Effector CD4-positive, alpha-beta T cell (primary cell): ENCODE measurements at places on chromosomes 1 and 21.

DNA sequence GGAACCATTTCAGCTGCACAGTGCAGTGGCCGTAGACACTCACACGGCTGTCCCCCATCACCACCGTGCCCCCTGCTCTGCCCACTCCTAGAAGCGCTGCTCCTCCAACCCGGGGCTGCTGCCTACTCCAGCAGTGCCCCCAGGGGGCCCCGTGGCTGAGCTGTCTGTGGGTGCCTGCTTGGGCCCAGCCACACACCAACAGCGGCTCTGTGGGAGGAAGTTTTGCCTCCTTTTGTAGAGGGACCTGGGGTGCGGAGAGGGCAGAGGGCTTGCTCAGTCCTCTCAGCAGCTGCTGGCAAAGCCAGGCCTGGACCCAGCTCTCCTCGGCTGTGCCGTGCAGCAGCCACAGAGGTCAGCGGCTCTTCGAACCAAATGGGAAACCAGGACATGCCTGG lies 11.4 kb upstream of the LRRC3 start:
- no peak for DNase-seq

DNA sequence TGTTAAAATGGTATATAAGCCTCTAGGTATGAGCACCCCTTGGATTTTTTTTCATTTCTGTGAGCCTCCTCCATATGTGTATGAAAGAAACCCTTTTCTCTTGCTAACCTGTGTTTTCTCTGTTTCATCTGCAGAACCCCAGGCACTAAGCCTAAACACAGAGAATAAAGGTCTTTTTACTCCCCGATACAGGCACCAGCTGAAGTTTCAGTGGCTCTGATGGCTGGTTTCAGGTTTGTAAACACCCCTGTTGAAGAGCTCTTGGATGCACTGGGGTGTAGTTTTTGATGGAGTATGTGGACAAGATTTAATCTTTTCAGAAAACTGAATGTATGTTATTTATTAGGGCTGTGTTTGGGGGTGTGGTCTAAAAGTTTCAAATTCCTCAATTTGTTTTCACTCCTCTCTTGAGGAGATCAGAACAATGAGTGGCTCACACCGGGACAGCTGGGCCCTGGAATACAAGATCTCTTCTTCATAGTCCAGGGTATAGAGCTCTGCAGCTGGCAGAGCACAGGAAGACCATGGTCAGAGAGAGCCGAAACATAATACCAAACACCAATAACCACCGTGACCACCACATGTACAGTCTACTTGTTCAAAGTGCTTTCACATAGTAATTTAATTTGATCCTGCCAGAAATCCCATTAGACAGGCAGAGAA lies 50.2 kb upstream of the VTCN1 start:
- DNase-seq: no peak

DNA sequence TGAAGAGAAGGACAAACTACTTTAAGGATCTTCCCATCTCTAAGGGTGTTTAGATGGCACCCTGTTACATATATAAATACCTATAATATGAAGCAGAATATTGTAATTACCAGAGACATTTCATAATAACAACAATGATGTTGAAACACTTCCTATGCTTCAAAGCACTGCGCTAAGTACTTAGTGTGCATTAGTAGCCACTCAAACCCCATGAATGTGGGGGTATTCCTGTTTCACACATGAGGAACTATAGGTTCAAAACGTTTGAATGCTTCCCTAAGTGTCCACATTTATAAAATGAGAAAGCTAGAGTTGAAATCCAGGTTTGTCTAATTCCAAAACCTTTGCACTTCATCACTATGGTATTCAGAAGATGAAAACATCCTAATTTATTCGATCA lies 18.5 kb upstream of the OR10J5 start:
- DNase-seq: no peak

- no peak for DNase-seq
These were observed 53.3 kb upstream of the PRRC2C start for GRCh38 chr1:171431994-171432393.

- no peak for DNase-seq
These were observed 17.6 kb upstream of the DHCR24 start for GRCh38 chr1:54904476-54905048.

GRCh38 chr1:205582471-205583291 lies 49.1 kb downstream of the ELK4 start:
- DNase-seq: no peak

- no peak for DNase-seq
These were observed 125.4 kb downstream of the TBX15 start for GRCh38 chr1:118862755-118863154.

- DNase-seq: no peak
These were observed 2.1 kb upstream of the TFF3 start for GRCh38 chr21:42317341-42317741.

- DNase-seq: no peak
These were observed 79.9 kb downstream of the SKI start for GRCh38 chr1:2307972-2308371.

DNA sequence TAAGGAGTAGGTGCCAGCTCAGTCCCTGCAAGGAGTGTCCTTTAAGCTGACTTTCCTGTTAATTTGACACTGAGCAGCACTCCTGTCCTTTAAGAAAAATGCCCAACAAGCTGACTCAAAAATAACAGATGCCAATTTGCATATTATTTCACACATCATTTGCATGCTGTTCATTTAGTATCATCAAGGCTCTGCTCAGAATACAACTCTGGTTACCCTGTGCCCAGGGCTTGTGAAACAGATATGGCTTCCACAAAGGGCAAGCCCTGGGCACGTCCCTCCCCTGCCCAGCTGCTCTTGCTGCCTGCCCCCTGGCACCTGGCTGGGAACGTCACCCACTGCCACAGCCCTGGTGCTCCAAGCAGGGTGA lies 10.3 kb downstream of the KCNN3 start:
- DNase-seq: no peak

DNA sequence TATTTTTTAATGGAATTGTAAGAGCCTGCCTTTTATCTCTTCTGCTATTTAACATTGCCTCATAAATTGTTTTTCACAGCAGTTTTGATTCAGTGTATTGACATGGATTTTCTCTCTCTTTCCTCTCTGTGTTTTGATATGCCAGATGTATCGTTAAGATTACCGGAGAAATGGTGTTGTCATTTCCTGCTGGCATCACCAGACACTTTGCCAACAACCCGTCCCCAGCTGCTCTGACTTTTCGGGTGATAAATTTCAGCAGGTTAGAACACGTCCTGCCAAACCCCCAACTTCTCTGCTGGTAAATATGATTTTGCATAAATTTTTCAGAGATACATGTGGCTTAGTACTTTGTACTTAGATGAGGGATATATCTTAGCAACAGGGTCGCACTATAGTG lies 23.1 kb upstream of the DYNLT5 start:
- DNase-seq: no peak

DNA sequence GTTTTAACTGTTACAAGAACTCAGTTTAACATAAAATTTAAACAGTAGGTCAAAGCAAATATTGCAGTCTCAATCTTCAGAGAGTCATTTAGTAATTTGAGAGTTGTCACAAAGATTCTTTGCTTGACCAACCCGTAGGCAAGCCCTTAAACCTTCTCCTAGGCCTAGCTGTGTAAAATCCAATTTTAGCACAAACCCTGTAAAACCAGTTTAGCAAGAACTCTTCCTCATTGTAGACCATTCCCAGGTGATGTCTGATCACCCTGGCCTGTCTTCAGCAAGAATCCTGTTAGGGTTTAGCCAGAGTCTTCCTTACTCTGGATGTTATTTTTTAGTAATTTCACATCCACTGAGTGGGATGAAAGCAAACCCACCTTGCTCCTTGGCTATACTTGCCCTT lies 30.1 kb downstream of the LRIG2 start:
- no peak for DNase-seq

- no peak for DNase-seq
These were observed 88.5 kb downstream of the PTPRU start for GRCh38 chr1:29324771-29325351.

- no peak for DNase-seq
These were observed 2.1 kb downstream of the RIPK4 start for GRCh38 chr21:41764558-41765419.

- no peak for DNase-seq
These were observed 25.9 kb upstream of the EPS8L3 start for GRCh38 chr1:109789551-109790180.

- no peak for DNase-seq
These were observed 143.9 kb downstream of the SIPA1L2 start for GRCh38 chr1:232486006-232486405.

DNA sequence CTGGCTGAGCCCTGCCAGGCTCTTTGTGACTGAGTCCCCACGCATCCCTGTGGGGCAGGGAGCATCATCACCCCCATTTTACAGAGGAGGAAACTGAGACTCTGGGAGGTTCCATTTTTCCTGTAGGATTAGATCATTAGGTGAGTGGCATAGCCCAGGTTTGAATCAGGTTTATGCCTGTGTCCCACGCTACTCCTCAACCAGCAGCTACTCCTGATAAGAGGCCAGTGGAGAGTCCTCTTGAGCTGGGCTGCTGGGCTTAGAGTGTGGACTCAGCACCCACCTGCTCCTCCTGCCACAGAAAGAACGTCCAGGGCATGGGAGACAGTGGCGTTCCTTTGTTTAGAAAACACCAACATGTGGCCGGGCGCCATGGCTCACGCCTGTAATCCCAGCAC lies 30.7 kb downstream of the TNFRSF1B start:
- no peak for DNase-seq

- DNase-seq: peak; percentile 64
These were observed 37.3 kb downstream of the IFNAR1 start for GRCh38 chr21:33362044-33362555.

GRCh38 chr1:208203127-208203847 lies 40.9 kb downstream of the PLXNA2 start:
- DNase-seq: no peak

DNA sequence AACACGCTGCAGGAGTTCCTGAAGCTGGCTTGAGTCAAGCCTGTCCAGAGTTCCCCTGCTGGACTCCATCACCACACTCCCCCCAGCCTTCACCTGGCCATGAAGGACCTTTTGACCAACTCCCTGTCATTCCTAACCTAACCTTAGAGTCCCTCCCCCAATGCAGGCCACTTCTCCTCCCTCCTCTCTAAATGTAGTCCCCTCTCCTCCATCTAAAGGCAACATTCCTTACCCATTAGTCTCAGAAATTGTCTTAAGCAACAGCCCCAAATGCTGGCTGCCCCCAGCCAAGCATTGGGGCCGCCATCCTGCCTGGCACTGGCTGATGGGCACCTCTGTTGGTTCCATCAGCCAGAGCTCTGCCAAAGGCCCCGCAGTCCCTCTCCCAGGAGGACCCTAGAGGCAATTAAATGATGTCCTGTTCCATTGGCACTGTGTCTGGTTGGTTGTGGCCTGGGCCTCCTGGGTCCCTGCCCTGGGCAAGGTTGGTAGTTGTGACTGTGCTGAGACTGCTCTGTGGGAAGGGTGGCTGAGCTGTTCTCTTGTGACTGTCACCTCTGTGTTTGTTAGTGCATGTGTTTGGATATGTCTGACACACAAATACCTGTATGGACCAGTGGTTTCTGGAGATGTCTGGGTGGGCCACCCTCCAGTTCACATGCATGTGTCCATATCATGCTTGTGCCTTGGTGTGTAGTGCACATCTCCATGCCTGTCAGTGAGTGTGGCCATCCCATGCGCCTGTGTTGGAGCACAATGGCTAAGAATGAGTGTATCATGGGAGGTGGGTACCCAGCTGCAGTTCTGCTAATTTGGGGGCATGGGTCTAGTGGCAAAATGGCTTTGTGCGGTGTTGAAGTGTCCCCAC lies 1.4 kb downstream of the SH3BGRL3 start:
- no peak for DNase-seq

DNA sequence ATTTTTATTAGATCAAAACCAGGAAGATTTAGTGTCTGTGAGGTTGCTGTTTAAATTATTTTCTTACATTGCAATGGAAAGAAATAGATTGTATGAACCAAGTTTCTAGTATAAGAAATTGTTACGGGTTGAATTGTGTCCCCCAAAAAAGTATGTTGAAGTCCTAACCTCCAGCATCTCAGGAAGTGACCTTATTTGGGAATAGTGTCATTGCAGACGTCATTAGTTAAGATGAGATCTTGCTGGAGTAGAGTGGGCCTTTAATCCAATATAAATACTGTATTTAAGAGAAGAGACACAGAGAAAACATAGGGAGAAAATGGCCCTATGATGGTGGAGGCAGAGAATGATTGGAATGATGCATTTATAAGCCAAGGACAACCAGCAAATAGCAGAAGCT lies 188.7 kb upstream of the SAMSN1 start:
- DNase-seq: no peak
